ENCODE measurements at places on chromosomes 4 and X.

- no peak for DNase-seq
Measured at GRCh38 chr4:114108869-114109268, 129.4 kb upstream of the ARSJ start.

GRCh38 chrX:144275367-144275766 lies 391.5 kb downstream of the UBE2NL start:
- DNase-seq = no peak

DNA sequence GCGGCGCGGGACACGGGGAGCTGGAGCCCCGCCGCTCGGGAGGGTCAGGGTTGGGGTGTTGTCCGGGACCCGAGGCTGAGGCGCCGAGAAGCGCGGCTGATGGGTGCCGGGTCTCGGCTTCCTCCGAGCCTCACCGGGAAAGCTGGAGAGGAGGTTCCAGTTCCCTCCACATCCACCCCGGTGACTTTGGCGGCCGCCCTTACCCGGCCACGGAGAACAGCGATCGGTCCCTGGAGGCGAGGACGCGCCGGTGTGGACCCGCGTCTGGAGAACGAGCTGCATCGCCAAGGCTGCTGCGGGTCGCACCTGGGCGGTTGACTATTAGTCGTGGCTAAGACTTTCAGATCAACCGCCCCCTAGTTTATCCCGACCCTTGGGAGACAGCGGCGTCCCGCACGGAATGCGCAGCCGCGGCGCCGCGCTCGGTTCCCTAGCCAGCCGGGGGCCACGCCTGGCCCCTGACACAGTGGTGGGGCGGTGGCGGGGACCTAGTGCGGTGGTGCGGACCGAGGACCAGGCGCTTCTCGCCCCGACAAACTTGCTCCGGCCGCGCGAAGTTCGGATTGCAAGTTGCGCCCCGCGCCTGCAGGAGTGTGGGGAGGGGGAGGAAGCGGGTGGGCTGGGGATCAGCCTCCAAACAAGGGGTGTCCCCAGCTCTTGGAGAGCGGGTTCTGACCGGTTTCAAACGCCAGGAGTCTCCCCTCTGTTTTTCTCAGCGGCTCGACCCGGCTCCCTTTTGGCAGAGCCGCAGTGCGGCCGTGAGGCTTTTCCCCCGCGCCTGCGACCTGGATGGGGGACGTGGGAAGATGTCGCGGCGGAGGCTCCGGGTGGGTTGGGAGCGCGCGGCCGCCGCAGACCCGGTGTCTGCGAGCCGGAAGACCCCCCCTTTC lies 568 bp downstream of the FHDC1 start:
- DNase-seq = no peak

GRCh38 chr4:11566444-11567022 lies 137.8 kb upstream of the HS3ST1 start:
- DNase-seq = no peak

DNA sequence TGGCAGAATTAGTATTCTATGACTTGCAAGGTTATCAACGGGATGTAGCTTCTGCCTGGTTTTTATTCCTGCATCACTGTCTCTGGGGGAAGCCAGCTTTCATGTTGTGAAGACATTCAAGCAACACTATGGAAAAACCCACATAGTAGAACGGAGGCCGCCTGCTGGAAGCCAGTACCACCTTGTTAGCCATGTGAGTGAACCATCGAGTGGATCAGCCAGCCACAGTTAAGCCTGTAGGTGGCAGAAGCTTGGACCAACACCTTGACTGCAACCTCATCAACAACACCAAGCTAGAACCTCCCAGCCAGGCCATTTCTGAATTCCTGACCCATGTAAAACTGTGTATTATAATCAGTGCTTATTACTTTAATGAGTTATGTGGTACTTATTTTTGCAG lies 538.2 kb downstream of the KCNIP4 start:
- DNase-seq = no peak

GRCh38 chr4:15793506-15794363 lies 15.6 kb downstream of the CD38 start:
- no peak for DNase-seq

DNA sequence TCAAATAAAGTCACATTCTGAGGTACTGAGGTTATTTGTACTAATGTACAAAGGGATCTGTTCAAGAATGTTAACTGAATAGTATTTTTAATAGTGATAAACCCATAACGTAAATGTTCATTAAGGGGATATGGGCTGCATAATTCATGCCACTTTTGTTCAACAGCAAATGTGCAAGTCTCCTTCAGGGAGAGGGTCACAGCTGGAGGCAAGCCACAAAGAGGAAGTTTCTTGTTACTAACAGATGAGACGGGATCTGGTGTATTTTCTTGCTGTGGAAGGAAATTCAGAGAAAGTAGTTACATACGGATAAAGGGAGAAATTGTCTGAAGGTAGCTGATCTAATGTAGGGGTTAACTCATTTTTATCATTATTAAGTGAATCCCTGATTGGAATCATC lies 10.0 kb downstream of the ZFP42 start:
- DNase-seq = no peak
